ENCODE measurements at places on chromosomes 2 and 18.

DNA sequence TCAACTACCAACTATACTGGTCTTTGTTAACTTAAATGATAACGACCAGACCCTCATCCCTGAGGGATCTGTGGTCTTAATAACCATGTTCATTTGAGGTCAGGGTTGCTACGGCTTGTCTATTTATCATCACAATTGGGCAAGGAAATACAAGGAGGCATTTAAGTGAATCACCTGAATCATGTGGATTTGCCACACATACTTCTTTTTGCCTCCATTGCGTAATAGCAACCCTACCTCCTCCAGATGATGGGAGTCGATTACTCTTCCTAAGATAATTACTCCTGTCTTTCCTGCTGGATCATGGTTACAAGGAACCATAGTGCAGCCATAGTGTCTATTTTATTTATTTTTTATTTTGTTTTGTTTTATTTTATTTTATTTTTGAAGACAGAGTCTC, 42.2 kb downstream of the TAF4B start:
- DNase-seq, result peak; percentile 1

DNA sequence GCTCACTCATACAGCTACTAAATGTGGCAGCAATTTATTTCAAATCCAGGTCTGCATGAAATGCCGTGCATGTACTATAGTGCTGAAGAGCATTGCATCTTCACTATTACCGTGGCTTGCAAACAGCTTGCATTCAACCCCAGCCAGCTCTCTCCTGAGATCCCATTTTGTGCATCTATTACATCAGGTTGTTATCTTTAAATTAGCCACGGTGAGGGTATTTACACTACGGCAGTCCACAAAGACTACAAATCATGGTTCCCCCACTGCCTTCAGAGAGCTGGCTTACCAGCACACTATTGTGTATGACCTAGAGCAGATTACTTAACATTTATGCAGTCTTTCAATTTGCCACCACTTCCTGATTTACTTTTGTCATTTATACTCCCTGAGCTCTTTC, 621.3 kb upstream of the LRATD1 start:
- no peak for DNase-seq

- no peak for DNase-seq
Measured at GRCh38 chr2:120346026-120346666, at the start of gene INHBB. Gene INHBB, plus strand, starts transcription at chr2:120346136. Its CDS starts 53 bp downstream, at chr2:120346189.

- no peak for DNase-seq
Measured at GRCh38 chr2:241003369-241003768, 5.0 kb downstream of the SNED1 start.

DNA sequence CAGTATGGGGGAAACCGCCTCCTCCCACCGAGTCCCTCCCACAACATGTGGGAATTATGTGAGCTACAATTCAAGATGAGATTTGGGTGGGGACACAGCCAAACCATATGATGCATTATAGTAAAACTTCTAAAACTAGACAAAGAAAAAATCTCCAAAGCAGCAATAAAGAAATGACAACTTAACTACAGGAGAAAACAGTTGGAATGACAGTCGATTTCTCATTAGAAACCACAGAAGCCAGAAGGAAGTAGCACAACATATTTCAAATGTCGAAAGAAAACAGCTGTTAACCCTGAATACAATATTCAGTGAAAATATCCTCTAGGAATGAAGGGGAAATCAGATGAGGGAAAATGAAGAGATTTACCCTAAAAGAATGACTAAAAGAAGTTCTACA, 53.5 kb upstream of the TCF4 start:
- DNase-seq, result no peak

- DNase-seq, result no peak
Measured at GRCh38 chr2:215745331-215745730, 268.0 kb downstream of the MREG start.

- no peak for DNase-seq
Measured at GRCh38 chr2:10518470-10519393, 70.6 kb upstream of the ODC1 start.

DNA sequence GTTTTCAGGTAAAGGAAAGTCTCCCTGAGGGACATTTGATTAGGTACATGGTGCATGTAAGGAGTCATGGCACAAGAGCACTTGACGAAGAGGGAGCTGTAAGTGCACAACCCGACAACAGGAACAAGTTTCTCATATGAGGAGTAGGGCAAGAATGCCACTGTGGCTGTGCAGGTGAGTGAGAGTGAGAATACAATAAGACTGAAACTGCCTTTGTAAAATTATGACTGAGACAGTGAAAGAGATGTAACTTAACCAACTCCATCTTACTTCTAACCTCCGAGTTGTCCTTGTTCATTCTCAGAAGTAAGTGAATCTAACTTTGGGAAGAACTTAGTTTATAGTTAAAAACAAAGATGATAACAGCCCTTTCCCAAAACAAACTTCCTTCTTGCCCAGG, 1025.8 kb upstream of the CNTNAP5 start:
- DNase-seq, result no peak

GRCh38 chr2:58871469-58872142, 630.5 kb upstream of the FANCL start:
- peak; percentile 10 for DNase-seq

GRCh38 chr2:49164729-49165128, 10.4 kb upstream of the FSHR start:
- DNase-seq, result no peak

DNA sequence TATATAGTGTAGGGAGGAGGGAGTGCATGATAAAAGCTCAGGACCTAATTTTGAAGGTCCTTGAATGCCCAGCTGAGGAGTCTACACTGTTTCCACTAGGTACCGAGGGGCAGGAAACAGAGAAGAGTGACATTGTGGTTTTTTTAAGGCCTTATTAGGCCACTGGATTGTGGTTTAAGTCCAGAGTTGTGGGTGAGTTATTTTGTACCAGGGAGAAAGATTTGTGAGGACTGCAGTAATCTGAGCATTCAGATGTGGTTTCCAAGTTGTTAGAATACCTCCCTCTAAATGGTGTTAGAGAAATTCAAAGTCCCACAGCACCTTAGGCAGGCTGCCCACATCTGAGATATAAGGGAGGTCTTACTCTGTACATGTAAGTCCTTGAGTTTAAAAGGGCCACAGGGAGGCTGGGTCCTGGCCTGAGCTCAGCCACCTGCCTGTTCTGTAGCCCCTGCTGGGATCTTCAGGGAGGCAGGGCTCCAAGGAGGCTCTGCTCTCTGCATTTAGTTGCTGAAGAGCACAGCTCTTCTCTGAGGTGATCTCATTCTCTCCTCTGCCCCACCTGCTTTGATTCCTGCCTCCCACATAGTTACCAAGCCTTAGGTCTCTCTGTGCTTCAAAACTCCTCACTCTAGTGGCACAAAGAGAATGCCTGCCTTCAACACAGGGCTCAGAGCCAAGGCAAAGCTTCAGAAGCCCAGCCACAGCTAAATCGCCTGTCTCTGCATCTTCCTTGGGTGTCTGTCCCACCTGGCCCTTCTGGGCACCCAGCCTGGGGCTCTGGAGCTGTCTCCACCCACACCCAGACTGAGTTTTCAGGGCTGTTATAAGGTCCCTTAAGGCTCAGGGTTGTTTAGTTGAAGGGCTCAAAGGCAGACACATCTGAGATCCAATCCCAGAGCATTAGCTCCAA, 88.1 kb downstream of the VSNL1 start:
- no peak for DNase-seq

DNA sequence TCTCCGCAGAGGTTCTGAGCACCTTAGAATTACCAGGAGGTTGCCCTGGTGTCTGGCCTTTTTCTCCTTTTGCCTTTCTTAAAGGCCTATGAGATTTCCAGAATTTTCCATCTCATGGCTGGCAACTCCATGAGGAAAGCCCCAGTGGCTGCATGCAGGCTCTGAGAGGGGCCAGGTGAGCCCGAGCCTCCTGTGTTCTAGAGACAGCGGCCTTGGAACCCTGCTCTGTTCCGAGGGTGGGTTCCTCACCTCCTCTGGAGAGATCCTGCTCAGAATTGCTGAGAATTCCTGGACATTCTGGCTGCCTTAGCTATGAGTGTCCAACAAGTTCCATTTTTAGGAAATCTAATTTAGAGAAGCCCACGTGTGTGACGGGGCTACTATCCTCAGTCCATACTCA, 35.7 kb upstream of the HPCAL1 start:
- DNase-seq, result no peak

- DNase-seq, result peak; percentile 72
Measured at GRCh38 chr2:10303694-10304378, 1.1 kb downstream of the HPCAL1 start.

DNA sequence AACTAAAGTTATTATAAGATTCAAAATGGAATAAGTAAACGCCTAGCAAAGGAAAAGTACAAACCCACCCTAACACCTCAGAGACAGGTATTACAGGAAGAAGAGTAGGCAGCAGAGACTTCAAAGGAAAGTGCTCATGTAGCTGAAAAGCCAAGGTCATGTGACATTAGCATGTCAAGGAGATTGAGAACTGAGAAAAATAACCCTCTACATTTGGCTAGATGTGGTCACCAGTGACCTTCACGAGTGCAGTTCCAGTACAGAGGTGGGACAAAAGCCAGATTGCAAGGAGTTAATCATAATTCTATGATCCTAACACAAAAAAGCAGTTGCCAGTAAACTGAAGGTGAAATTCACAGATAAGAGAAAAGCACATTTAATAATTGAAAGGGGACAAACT, 252.7 kb downstream of the ZEB2 start:
- no peak for DNase-seq

- DNase-seq, result no peak
Measured at GRCh38 chr2:101788995-101789970, 91.8 kb downstream of the MAP4K4 start.

- DNase-seq, result no peak
Measured at GRCh38 chr2:85396531-85397470, 13.4 kb downstream of the CAPG start.

DNA sequence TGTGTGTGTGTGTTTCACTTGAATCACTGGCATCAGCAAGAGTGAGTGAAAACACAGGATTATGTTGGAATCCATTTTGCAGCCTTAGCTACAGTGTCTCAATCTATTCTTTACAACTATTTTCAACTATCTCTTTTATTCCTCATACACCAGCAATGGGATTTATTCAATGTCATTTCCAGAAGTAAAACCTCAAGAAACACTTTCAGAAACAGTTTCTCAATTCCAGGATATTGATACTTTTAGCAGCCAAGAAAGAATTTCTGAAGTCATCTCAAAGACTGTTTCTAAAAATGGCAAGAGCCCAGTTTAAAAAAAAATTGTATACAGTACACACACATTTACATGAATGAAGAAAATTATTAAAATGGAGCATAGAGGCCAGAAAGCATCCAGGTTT, 171.6 kb downstream of the FIGN start:
- no peak for DNase-seq

DNA sequence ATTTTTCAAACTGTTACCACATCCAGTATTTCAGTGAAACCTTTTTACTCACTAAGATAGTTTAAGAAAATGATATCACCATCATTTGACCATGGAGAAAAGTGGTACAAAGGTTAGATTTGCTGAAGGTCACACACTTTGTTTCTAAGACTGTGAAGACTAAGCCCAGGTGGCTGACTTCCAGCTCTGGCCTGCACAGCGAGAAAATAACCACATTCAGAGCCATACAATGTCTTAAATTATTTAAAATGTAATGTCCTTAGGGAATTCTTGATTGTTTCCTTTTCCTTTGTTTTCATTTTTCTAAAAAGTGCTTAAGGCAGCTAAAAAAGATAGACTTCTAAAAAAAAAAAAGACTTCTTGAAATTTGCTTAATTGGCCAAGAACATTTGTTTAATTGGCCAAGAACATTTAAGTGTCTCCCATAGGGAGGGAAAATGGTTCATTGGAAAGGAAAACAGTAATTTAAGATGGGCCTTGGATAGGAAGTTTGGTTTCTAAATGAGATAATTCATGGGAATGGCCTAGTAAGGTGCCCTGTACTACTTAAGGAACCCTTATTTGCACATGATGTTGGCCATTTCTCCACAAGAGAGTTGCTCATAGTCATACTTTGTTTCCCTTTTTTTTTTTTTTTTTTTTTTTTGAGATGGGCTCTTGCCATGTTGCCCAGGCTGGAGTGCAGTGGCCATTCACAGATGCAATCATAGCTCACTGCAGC, 45.2 kb downstream of the CYP1B1 start:
- DNase-seq, result no peak

- DNase-seq, result peak; percentile 62
Measured at GRCh38 chr2:207008105-207008990, 69.0 kb downstream of the CPO start.

- DNase-seq, result no peak
Measured at GRCh38 chr18:64410685-64411084, 261.8 kb upstream of the LINC00305 start.

GRCh38 chr2:237232166-237232565, 146.5 kb downstream of the COPS8 start:
- DNase-seq, result no peak

Measured in ELR (cell line).